ENCODE measurements at places on chromosomes 1 and 21. TPM values are rescaled to one million over a fixed set of nuclear protein-coding genes. Genes with fewer than 3 reads are reported as not detected.

The S100B gene
- not detected for total RNA-seq

The TBX15 gene
- not detected for total RNA-seq

The SRM gene
- 206 TPM for total RNA-seq

The LYPLAL1 gene
- total RNA-seq, result 21.5 TPM

The PCP4L1 gene
- total RNA-seq, result 0.06 TPM

The RNU1-1 gene
- not detected for total RNA-seq

The FCGR2B gene
- total RNA-seq, result not detected

The PRAMEF33 gene
- total RNA-seq, result not detected
